ENCODE measurements at places on chromosomes 2 and 18.

GRCh38 chr2:224417947-224418346, 16.0 kb upstream of the FAM124B start:
- DNase-seq, result no peak

GRCh38 chr18:28267276-28267675, 90.3 kb upstream of the CDH2 start:
- no peak for DNase-seq

GRCh38 chr2:111057721-111058120, 63.0 kb upstream of the BCL2L11 start:
- no peak for DNase-seq

GRCh38 chr18:79658366-79658765, 21.2 kb upstream of the CTDP1 start:
- no peak for DNase-seq

- no peak for DNase-seq
These were observed 119.0 kb upstream of the ARHGAP28 start for GRCh38 chr18:6610466-6610865.

GRCh38 chr2:8819948-8820347, 17.5 kb downstream of the KIDINS220 start:
- DNase-seq, result no peak

GRCh38 chr2:64768491-64769005, 114.8 kb upstream of the SERTAD2 start:
- DNase-seq, result no peak

- DNase-seq, result no peak
These were observed 923.6 kb downstream of the CCDC85A start for GRCh38 chr2:57107353-57107752.

GRCh38 chr18:37254236-37254754, 311.3 kb downstream of the CELF4 start:
- no peak for DNase-seq

DNA sequence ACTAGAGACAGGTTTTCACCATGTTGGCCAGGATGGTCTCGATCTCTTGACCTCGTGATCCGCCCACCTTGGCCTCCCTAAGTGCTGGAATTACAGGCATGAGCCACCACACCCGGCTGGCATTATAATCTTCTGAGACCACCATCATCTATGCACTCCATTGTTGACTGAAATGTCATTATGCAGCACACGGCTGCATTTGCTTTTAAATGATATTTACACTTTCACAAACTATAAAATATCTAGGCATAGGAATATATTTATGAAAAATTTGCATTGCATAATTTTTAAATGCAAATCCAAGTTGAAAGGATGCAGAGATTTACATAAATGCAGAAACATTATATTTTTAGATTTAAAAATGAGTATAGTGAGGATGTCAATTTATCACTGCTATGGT, 30.0 kb upstream of the ANKRD44 start:
- DNase-seq, result no peak

DNA sequence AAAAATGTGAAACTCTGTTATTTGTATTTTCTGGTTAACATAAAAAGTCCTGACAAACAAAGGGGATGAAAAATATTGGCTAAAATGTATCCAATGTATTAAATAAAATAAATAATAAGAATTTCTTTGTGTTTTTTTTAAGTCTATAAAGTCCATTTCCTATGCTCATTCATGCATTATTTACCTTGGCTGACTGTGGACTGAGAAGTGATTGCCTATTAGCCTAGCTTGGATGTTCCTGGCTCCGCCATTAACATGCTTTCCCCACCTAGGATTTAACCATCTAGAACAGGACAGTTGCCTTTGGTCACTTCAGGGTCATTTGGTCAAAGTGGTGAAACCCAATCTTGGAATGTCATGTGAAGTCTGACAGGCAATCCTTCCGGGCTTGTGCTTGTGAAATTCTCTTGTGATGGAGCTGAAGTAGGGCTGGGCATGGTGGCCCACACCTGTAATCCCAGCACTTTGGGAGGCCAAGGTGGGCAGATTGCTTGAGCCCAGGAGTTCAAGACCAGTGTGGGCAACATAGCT, 60.4 kb upstream of the TANC1 start:
- DNase-seq, result no peak

DNA sequence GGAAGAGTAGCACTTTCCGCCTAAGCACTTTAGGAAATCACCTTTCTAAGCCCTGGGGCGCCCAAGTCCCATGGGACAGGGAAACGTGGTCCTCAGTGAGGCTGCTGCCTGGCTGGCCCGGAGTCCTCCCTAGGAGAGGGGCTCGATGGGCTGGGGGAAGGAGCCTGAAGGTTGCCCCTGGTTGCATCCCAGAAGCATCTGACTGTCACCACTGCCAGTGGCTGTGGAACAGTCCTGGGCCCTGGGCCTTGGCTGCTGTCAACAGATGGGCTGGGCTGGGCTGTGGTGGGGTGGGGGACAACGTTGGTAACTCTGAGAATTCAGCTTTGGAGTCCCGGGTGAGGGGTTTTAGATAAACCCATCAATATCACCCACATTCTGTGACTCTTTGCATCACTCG, 22.5 kb downstream of the ASB1 start:
- DNase-seq, result peak; percentile 4

GRCh38 chr2:42965196-42965595, 172.8 kb upstream of the HAAO start:
- DNase-seq, result no peak

DNA sequence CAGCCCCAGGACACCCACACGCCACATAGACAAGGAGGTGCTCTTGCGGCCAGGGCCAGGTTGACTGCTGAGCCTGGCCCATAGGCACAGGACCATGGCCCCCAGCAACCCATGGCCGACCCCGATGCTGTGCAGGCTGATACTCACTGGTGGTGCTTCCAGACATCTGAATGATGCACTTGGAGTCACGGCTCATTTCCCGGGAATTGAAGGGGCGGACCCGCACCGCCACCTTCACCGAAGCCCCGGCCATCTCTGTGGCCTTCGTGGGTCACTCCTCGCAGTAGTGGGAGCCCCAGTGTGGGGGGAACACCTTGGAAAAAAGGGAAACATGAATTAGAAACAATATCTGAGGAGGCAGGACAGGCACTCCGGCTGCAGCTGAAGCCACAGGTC, 22.5 kb downstream of the KIF1A start:
- no peak for DNase-seq

DNA sequence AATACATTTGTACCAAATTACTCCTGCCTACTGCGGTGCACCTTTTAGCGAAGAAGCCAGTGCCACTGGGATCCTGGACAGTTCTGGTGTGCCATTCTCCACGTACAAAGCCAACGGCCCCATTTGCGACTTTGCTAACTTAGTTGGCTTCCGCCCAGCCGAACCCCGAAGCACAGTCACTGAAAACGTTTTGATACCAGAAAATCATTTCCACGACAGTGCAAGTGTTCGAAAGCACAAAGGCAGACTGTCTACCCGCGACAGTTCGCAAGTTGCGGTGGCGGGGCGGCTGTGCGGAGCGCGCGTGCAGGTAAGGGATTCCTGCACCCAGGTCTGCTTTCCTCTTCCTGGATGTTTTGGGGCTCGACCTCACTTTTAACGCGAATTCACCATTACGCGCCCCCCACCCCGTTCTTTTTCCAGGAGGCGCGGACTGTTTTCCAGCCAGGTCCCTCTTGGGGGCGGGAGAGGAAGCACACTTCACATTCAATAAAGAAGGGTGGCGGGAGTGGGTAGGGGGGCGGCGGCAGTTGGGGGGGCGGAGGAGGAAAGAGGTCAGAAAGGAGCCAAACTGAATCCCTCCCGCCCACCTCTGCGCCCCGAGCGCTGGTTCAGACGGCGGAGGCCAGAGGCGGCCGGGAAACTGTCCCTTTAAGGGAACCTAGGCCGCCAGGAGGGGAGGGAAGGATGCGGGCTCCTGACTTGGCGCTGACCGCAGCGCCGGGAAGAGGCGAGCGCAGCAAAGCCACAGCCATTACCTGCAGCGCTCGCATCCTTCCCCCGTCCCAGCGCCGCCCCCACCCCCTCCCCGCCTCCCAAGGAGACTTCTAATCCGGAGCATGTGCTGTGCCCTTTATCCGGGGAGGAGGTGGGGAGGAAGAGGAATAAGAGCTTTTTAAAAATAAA, 107.4 kb upstream of the KCTD1 start:
- DNase-seq, result peak; percentile 6

- DNase-seq, result no peak
These were observed 907.7 kb downstream of the TMEM182 start for GRCh38 chr2:103669531-103669930.

GRCh38 chr2:105394951-105395611, 3.8 kb downstream of the FHL2 start:
- DNase-seq, result no peak

DNA sequence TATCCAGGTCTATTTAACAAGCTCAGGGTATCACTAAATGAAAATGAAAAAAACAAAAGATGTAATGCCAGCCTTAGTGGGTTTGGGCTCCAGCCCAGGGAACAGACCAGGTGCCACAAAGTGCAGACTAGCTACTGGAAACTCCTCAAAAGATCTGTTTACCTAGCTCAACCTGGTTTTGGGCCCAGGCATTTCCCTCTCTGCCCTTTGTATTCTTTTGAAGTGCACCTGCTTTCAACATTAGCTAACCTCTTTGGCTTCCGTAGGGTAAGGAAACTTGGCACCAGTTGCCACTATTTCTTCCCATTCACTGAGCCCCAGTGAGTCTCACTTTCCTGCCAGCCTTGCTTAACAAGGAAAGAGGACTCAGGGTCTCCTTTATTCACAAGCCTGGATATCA, 123.6 kb upstream of the CDCA7 start:
- DNase-seq, result no peak

DNA sequence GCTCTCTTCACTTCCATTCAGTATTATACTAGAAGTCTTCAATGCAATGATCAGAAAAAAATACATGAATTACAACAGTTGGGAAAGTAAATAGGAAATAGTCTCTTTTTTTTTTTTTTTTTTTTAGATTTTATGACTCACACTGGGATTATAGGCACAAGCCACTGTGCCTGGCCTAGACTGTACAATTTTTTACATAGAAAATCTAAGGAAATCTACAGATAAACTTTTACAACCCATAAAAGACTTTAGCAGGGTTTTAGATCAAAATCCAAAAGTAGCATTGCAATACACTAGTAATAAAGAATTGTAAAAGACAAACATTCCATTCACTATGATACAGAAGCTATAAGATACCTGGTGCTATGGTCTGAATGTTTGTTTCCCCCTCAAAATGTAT, 39.0 kb downstream of the CFAP221 start:
- no peak for DNase-seq

DNA sequence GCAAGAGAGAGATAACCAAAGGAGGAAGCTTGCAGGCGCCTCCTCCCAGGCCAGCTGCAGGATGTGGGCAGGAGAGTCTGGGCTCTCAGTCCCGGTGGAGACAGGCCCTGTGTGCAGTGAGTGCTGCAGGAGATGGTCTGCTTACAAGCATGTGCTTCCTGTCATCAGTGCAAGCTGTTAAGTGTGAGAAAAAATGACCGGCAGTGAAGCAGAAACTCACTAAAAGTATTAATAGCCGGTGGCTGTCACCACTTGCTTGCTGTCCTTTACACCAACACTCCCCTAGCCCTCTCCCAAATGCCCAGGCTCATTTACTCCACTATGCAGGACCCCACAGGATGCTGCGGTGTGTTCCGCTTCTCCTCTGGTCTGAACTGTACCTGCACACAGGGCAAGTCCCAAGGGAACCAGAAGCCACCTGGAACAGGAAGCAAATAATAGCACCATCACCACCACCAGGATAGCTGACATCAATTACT, 435.6 kb upstream of the HS6ST1 start:
- DNase-seq, result peak; percentile 65

- no peak for DNase-seq
These were observed 162.6 kb downstream of the PAX3 start for GRCh38 chr2:222136106-222136630.

DNA sequence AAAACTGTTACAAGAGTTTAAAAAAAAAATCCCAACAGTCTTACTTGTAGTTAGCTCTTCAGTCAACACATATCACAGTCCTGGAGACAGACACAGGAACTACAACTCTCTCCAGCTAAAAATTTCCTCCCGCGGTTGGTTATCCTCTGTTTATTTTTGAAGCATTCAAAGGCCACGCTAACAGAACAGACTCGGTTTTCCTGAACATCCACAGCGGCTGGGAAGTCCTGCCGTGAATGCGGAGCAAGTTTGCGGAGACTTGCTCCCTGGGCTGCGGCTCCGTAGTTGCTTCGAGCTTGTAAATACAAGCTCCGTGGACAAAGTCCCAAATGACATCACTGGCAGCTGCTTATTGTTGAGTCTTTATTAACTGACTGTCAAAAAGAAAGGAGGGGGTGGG, at the start of gene NCKAP5:
Gene NCKAP5 (minus strand): TSS at position 292 of the 400 bp plus-strand sequence. CDS start 50,937 bp downstream, outside the sequence.
- no peak for DNase-seq

GRCh38 chr2:96801005-96801785, 14.9 kb upstream of the CNNM3 start:
- peak; percentile 72 for DNase-seq

DNA sequence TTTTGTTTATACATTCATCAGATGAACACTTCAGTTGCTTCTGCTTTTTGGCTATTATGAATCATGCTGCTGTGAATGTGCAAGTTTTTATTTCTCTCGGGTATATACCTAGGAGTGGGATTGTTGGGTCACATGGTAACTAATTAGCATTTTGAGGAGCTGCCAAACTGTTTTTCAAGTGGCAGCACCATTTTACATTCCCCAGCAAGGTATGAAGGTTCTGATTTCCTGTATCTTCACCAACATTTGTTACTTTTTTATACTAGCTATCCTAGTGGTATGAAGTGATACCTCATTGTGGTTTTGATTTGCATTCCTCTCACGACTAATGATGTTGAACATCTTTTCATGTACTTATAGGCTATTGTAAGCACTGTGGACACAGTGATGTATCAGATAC, 53.9 kb downstream of the DYNC1I2 start:
- no peak for DNase-seq

- no peak for DNase-seq
These were observed 22.7 kb downstream of the IAH1 start for GRCh38 chr2:9497017-9497416.

DNA sequence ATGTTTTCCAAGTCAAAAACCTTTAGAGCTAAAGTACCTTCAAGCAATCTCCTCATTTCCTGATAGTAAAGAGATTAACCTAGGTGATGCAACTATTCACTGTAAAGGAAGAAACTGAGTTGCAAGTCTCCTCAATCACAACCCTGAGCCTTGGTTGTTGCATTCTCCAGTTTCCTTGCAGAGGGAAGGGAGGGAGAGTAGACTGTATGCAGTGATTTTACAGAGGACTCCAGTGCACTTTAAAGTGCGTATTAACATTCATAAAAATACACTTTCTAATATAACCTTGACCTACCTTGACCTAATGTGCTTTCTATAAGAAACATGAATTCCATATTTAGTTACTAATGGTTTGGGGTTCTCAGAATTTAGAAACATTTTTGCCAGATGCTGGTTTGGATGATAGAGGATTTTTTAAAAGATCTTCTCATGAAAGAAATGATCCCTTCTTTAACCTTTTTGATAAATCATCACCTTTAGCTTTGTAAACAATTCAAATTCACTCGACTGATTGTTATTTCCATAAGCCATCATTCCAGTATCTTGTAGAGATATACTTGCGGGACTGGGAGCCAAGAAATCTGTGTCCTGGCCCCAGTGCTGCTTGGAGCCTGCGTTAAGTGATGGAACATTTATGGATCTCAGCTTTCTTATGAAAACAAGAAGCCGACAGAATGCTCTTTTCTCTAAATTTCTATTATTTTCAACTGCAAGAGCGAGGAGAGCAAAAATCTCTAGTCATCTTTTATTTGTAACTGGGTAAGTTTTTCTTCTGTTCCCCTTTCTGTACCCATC, 228.3 kb downstream of the ZNF521 start:
- DNase-seq, result no peak

Data from activated CD4-positive, alpha-beta T cell treated with anti-CD3 and anti-CD28 coated beads, Interleukin-2, amount 10 ng/mL, durations not matched to agents 7 days and 5 days (primary cell).